ENCODE measurements at places on chromosomes 7 and 10.

GRCh38 chr10:111990734-111991133 lies 192.8 kb downstream of the GPAM start:
- DNase-seq: no peak

DNA sequence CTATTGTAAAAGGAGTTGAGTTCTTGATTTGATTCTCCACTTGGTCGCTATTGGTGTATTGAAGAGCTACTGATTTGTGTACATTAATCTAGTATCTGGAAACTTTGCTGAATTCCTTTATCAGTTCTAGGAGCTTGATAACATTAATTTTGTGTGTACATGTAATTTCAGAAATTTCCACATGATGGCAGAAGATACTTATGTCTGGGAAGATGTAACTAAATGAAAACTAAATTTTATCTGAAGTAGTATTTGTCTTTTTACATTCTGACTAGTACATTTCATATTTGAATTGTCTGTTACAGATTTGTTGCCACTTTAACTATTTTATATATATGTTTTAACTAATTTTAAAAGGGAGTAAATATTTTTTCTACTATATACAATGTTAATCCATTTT lies 27.6 kb downstream of the SDHAF3 start:
- DNase-seq: no peak

GRCh38 chr7:45217358-45217757 lies 59.8 kb downstream of the RAMP3 start:
- no peak for DNase-seq

GRCh38 chr10:102261196-102261595 lies 15.9 kb downstream of the GBF1 start:
- DNase-seq: no peak

DNA sequence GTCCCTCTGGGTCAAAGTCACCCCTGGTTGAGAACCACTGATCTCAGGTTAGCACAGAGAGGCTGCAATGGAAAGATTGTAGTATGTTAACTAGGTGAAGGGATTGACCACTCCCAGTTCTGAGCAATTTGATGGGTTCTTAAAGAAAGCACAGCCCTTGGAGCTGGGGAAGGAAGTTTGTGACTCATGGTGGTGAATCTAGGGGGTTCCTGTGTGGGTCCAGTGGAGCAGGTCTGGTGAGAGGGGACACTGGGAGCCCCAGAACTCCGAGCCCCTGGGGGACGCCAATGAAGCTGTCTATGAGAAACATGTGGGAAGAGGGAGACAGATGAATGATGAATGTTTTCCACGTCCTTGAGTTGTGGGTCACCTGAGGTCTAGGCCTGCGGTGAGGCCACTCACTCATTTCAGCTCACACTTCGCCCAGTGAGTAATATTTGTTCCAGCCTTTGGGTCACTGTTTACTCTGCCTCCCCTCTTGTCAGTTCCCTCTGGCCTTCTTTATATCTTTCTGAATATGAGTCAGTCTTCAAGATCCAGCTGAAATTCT lies 341.9 kb downstream of the LRMDA start:
- no peak for DNase-seq

DNA sequence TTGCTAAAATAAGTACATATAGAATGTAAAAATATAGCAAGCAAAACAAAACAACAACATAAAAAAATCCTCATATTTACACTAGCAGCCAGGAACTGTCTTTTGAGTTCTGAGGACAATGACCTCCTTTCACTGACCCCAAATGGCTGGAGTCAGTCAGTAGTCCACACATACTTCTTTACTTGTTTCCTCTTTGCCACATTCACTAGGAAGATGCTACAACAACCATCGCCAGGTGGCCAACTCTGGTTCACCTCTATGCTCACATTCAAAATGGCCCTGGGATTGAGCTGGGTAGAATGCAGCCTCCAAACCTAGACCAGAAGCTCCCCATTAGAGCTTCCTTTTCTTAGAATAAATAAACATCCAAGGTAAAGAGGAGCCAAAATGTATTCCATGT lies 356.2 kb downstream of the PLXNA4 start:
- DNase-seq: no peak

DNA sequence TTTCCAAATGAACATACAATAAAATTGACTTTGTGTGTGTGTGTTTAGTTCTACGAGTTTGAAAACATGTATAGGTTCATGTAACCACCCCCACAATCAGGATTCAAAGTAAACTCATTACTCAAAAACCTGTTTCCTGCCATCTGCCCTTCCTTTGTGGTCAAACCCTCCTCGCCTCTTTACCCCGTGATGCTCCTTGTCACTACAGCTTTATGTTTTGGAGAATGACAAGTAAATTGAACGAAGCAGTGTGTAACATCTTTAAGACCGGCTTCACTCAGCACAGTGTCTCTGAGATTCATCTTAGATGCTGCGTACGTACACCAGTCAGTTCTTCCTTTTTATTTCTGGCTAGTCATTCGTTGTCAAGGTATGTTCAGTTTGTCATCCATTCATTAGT lies 54.6 kb upstream of the MKI67 start:
- DNase-seq: peak; percentile 69
